ENCODE measurements at places on chromosomes 6 and 20. TPM values are rescaled to one million over a fixed set of nuclear protein-coding genes. Genes with fewer than 3 reads are reported as not detected.

GRCh38 chr20:37758332-37758731 is 64.5 kb downstream of the CTNNBL1 start:
- H3K36me3 ChIP-seq, result peaks cover 10% of the 10 kb centered on the region
- peaks cover 7% of the 10 kb centered on the region for H3K4me1 ChIP-seq
- no peak overlapping the region for H3K27ac ChIP-seq

DNA sequence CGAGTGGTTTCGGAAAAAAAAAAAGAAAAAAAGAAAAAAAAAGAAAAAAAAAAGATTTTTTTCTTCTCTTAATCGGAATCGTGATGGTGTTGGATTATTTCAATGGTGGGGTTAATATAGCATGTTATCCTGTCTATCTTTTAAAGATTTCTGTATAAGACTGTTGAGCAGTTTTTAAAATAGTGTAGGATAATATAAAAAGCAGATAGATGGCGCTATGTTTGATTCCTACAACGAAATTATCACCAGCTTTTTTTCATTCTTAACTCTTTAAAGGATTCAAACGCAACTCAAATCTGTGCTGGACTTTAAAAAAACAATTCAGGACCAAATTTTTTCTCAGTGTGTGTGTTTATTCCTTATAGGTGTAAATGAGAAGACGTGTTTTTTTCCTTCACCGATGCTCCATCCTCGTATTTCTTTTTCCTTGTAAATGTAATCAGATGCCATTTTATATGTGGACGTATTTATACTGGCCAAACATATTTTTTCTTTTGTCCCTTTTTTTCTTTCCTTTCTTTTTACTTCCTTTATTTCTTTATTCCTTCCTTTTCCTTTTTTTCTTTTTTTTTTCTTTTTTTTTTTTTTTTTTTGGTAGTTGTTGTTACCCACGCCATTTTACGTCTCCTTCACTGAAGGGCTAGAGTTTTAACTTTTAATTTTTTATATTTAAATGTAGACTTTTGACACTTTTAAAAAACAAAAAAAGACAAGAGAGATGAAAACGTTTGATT is 3.6 kb downstream of the SOX4 start:
- H3K4me3 ChIP-seq, result peak overlapping the region; percentile 75
- no peak overlapping the region for H3K27ac ChIP-seq
- H3K36me3 ChIP-seq, result no peaks in the 10 kb centered on the region
- peaks cover 26% of the 10 kb centered on the region for H3K4me1 ChIP-seq

Gene EPPIN
- not detected for total RNA-seq

GRCh38 chr20:63014710-63015109 is 7.9 kb upstream of the BHLHE23 start:
- no peak overlapping the region for H3K27ac ChIP-seq
- peaks cover 2% of the 10 kb centered on the region for H3K36me3 ChIP-seq
- H3K4me3 ChIP-seq, result no peak overlapping the region
- H3K4me1 ChIP-seq, result peaks cover 8% of the 10 kb centered on the region

DNA sequence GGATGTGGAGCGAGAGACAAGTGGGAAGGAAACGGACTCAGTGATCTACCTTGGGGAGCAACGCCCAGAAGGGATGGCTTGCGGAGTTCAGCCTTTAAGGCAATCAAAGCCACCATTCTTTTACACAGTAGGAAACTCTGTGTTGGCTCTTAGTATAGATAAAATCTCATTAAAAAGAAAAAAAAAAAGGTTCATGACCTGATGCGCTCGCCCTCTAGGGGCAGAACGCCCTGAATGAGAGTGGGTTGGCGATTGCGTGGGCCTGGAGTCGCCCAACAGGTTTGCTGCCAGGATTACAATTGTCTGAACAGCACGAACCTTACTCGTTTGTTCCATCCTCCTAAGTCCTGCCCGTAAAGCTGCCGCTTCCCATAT is 1.2 kb downstream of the TPD52L1 start:
- peak; percentile 28 for DNase-seq
- no peaks in the 10 kb centered on the region for H3K36me3 ChIP-seq
- H3K4me3 ChIP-seq, result peak overlapping the region; percentile 42
- peaks cover 7% of the 10 kb centered on the region for H3K4me1 ChIP-seq

DNA sequence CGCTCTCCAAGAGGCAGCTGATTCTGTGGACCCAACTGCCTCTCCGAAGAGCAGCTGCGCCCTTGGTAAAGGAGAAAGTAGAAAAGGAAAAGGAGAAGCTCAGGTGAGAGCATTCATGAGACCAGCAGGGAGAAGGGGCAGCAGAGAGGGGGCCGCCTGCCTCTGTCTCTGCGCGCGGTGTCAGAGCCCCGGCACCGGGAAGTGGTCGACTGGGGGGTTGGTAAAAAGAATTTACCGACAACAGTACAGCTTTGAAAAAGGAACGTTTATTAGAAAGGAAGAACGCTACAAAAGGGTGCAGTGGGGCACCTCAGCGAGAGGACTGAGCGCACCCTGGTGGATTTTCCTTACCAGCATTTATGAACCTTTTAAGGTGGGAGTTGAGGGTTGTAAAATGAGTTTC is 61.9 kb downstream of the GPR6 start:
- DNase-seq, result peak; percentile 74
- peaks cover 28% of the 10 kb centered on the region for H3K4me1 ChIP-seq
- peak overlapping the region; percentile 81 for H3K4me3 ChIP-seq
- peak overlapping the region; percentile 95 for H3K27ac ChIP-seq
- H3K27me3 ChIP-seq, result no peaks in the 10 kb centered on the region

Gene SLC22A3
- total RNA-seq, result not detected

GRCh38 chr20:9331707-9332435 is 182.5 kb upstream of the LAMP5 start:
- H3K27me3 ChIP-seq, result no peaks in the 10 kb centered on the region
- H3K27ac ChIP-seq, result no peak overlapping the region
- no peaks in the 10 kb centered on the region for H3K4me1 ChIP-seq
- no peak overlapping the region for H3K4me3 ChIP-seq
- H3K36me3 ChIP-seq, result no peaks in the 10 kb centered on the region

Gene HLA-DQB1
- 13.4 TPM for total RNA-seq

Measured in activated CD8-positive, alpha-beta T cell treated with anti-CD3 and anti-CD28 coated beads, Interleukin-2, amount 10 ng/mL, durations not matched to agents 7 days and 5 days (primary cell).